ENCODE measurements at places on chromosomes 1 and 21.

- DNase-seq = no peak
These were observed 333.0 kb downstream of the PAPPA2 start for GRCh38 chr1:176795929-176796328.

- no peak for DNase-seq
These were observed 5.8 kb downstream of the KCNC4 start for GRCh38 chr1:110215621-110216515.

- DNase-seq = no peak
These were observed 36.7 kb upstream of the APOBEC4 start for GRCh38 chr1:183689762-183690204.

GRCh38 chr1:99737016-99737415, 29.4 kb downstream of the FRRS1 start:
- no peak for DNase-seq

Data from stimulated activated CD4-positive, alpha-beta T cell treated with anti-CD3 and anti-CD28 coated beads, Interleukin-1b, Interleukin-23, amount 100 ng/mL, for 1 hour (primary cell).